ENCODE measurements at places on chromosomes 2 and 18.

GRCh38 chr18:75544051-75544481 lies 116.6 kb upstream of the SMIM21 start:
- DNase-seq = no peak

GRCh38 chr2:200765995-200766660 lies 45.6 kb upstream of the BZW1 start:
- no peak for DNase-seq

GRCh38 chr2:19050354-19050753 lies 308.1 kb downstream of the OSR1 start:
- DNase-seq = no peak

- DNase-seq = no peak
These were observed 5.5 kb downstream of the RPE start for GRCh38 chr2:210007895-210008294.

GRCh38 chr2:69767034-69767433 lies 25.1 kb downstream of the ANXA4 start:
- no peak for DNase-seq

GRCh38 chr18:41326311-41326710 lies 628.7 kb upstream of the PIK3C3 start:
- no peak for DNase-seq

GRCh38 chr2:67498931-67499330 lies 101.8 kb downstream of the ETAA1 start:
- DNase-seq = no peak

All from stimulated activated CD4-positive, alpha-beta T cell treated with anti-CD3 and anti-CD28 coated beads, Interleukin-15, amount 100 ng/mL, for 1 hour (primary cell).